ENCODE measurements at places on chromosomes 13 and 19.

DNA sequence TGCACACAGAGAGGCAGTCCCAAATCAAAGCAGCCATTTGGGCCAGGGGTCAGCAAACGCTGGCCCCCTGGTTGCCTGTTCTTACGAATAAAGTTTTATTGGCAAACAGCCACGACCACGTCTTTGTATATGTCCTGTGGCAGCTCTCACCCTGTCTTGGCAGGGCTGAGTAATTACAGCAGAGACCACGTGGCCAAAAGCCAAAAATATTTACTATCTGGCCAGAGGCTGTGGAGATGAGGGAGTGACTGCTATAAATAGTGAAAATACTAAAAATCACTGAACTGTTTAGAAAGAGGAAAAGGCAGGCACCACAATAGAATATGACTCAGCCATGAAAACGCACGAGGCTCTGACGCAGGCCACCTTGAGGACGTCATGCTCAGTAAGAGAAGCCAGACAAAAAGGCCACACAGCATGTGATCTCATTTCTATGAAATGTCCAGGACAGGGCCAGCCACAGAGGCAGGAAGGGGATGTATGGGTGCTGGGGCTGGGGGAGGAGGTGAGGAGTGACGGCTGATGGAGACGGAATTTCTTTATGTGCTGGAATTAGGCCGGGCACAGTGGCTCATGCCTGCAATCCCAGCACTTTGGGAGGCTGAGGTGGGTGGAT is 29.4 kb downstream of the SMIM24 start:
- DNase-seq: peak; percentile 12

DNA sequence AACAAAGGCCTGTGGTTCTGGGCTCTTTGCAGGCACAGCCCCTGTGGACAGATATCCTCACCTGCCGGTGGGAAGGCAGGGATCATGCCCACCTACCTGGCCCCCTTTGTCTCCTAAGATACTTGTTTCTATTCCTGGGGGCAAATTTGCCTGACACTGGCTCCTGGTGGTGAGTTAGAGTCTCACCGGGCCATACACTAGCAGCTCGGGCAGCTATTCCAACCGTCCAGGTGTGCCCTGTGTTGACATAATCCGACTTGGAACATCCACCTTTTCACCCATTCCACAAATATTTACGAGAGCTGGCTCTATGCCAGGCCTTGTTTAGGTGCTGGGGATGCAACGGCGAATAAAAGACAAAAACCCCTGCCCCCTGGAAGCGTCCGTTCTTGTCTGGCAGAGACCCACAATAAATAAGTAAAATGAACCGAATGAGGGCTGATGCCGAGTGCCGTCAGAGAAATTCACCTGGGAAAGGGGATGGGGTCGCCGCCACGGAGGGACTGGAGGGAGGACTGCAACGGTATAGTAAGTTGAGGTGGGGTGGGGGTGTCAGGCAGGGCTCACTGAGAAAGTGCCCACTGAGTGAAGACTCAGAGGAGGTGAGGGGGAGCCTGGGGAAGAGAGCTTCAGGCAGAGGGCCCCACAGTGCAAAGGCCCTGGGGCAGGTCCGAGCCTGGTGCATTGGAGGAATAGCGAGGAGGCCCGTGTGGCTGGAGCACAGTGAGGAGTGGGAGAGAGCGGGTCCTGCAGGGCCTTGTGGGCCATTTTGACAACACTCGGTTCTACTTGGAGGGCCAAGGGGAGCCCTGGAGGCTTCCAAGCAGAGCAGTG is 43.2 kb upstream of the RANBP3 start:
- no peak for DNase-seq

GRCh38 chr19:941292-942132 is 15.7 kb downstream of the ARID3A start:
- no peak for DNase-seq

DNA sequence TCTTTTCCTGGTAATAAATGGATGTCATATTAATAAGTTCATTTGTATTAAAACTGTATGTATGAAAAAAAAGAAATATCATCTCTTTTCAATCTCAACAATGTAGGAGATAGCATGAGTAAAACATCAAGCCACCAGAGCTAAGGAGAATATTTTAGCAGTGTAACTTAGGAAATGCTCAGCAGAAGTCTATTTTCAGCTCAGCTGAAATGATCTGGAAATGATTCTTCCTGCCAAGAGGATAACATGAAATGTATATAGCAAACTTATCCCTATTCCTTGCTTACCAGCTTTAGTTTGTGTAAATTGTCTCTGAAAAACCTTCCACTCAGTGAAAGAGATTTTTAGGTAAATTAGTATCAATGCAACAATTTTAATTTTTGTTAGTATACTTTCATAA is 1194.4 kb downstream of the SLITRK1 start:
- DNase-seq: no peak

GRCh38 chr19:10820173-10820572 is 15.8 kb downstream of the TMED1 start:
- DNase-seq: no peak
